Activated T-cell treated with anti-CD3 and anti-CD28 coated beads, Interleukin-2, amount 50 U/mL, for 24 hours (primary cell): ENCODE measurements at places on chromosomes 3 and 15.

DNA sequence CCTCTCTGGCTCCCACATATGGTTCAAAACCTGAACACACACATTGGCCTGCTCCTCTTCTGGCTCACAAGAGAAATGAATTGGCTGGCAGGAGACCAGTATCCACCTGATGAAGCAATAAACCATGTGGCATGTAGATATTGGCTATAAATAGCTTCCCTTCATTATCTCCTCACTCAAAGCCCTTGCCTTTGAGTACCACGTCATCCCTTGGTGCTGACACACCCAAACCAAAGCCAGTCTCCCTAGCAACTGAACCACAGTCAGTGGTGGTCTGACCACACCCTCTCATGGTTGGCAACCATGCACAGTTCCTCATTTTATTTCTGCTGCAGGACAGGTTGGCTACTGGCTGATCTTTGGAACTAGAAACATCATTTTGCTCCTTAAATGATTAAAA is 98.8 kb downstream of the ZNF621 start:
- no peak for DNase-seq
- H3K27ac ChIP-seq: no peak overlapping the region
- H3K4me1 ChIP-seq: no peaks in the 10 kb centered on the region
- H3K4me3 ChIP-seq: no peak overlapping the region

- H3K36me3 ChIP-seq: peaks cover 39% of the 10 kb centered on the region
- H3K27ac ChIP-seq: peak overlapping the region; percentile 93
- H3K4me3 ChIP-seq: peak overlapping the region; percentile 64
- H3K4me1 ChIP-seq: peaks cover 86% of the 10 kb centered on the region
- H3K27me3 ChIP-seq: no peaks in the 10 kb centered on the region
These were observed 87.6 kb downstream of the FOXP1 start for GRCh38 chr3:71495708-71496472.

- peaks cover 53% of the 10 kb centered on the region for H3K36me3 ChIP-seq
- peaks cover 63% of the 10 kb centered on the region for H3K4me1 ChIP-seq
- peak overlapping the region; percentile 56 for H3K4me3 ChIP-seq
- peak overlapping the region; percentile 72 for H3K27ac ChIP-seq
- no peak for DNase-seq
These were observed 44.1 kb downstream of the TRANK1 start for GRCh38 chr3:36900474-36901443.

GRCh38 chr3:13072600-13073325 is 466 bp downstream of the IQSEC1 start:
- peak overlapping the region; percentile 73 for H3K4me3 ChIP-seq
- no peaks in the 10 kb centered on the region for H3K36me3 ChIP-seq
- H3K27ac ChIP-seq: peak overlapping the region; percentile 71

DNA sequence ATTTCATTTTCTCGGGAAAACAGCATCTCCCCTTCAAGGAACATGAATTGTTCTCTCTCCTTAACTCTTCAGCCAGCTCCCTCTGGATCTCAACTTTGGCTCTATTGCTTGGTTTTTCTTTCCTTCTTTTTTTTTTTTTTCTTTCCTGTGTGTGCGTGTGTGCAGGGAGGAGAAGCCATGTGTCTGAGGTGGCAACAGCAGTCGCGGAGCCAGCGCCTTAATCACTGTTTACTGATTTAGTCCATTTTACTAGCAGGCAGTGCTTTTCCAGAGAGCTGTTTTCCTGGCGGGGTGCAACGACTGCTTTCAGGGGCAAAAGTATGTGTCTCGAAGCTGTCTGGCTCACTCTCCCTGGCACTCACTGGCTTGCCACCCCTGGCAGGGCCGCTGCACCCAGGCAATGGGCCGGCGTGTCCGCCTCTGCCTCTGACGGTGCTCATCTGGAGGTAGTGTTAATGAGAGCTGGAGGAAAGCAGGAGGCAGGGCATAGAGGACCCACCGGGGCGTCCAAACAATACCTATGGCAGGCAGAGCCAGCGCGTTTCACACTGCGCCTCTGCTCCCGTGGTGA is 835.4 kb upstream of the NR2F2 start:
- peaks cover 23% of the 10 kb centered on the region for H3K27me3 ChIP-seq
- H3K4me3 ChIP-seq: no peak overlapping the region
- H3K4me1 ChIP-seq: peaks cover 11% of the 10 kb centered on the region
- H3K27ac ChIP-seq: no peak overlapping the region
- H3K36me3 ChIP-seq: no peaks in the 10 kb centered on the region

DNA sequence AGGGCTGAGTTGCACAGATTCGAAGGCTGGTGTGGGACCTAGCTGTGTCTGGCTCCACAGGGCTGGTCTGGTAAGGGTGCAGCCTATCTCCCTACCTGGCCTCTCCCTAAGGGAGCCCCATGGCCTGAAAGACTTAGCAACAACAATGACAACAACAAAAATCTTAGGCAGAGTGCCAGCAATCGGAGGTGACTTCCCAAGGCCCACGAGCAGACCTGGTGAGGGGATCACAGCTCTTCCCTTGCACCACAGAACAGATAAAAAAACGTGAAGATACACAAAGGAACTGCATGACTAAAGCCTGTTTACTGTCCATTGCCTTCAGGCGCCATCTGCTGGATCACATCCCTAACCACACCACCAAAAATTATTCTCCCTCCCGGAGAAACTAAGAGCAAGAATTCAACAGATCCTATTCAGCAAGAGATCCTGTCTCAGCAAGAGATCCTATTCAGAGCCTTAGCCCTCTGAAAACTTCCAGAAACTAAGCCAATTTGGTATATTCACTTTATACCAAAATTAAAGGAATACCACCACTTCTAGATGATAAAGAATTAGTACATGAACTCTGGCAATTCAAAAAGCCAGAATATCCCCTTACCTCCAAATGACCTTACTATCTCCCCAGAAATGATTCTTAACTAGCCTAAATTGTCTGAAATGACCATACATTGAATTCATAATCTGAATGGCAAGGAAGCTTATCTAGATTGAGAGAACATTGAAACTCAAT is 24.1 kb upstream of the OR5K4 start:
- H3K36me3 ChIP-seq: no peaks in the 10 kb centered on the region
- H3K27ac ChIP-seq: no peak overlapping the region
- H3K4me3 ChIP-seq: no peak overlapping the region
- peak; percentile 47 for DNase-seq

GRCh38 chr3:180764481-180764880 is 85.2 kb upstream of the CCDC39 start:
- no peak for DNase-seq
- H3K4me1 ChIP-seq: no peaks in the 10 kb centered on the region
- H3K4me3 ChIP-seq: no peak overlapping the region
- H3K36me3 ChIP-seq: no peaks in the 10 kb centered on the region

DNA sequence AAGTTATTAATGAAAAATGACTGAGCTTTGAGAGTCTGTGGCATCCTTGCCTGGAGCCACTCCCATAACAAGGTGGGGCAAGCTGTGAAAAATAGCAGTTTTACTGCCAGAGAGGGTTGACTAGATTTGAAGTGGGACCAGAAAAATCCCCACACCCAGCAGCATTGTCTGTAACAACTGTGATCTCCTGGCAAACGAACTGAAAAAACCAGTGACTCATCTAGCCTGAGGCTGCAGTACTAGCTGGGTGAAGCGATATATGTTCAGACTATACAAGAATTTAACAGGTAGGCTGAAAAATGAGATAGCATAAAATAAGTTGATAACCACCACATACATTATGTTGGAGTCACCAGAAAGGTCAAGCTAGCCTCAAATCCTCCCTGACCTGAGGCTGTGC is 64.0 kb downstream of the DPH6 start:
- peaks cover 23% of the 10 kb centered on the region for H3K36me3 ChIP-seq
- no peak overlapping the region for H3K4me3 ChIP-seq
- DNase-seq: no peak
- H3K27ac ChIP-seq: no peak overlapping the region
- H3K4me1 ChIP-seq: peaks cover 5% of the 10 kb centered on the region
- H3K27me3 ChIP-seq: no peaks in the 10 kb centered on the region

DNA sequence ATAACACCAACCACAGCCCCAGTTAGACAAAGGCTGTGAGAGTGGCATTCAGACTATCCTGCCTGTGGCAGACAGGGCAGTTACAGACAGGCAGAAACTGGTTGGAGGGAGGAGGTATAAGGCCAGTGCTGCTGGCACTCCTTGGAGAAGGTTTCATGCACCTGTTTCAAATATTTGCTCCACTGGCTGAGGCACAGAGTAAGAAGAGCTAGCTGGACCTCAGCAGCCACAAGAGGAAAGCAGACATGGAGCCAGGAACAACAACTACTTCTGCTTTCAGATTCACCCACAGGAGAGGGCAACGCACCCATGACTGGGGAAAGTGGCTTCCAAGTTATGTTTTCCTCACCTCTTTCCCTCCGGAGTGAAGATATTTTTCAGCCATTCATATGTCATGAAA is 11.5 kb upstream of the PRKAR2A start:
- H3K4me1 ChIP-seq: no peaks in the 10 kb centered on the region
- DNase-seq: no peak
- H3K27ac ChIP-seq: no peak overlapping the region
- H3K4me3 ChIP-seq: no peak overlapping the region
- peaks cover 51% of the 10 kb centered on the region for H3K36me3 ChIP-seq
- H3K27me3 ChIP-seq: no peaks in the 10 kb centered on the region

GRCh38 chr3:119944091-119944490 is 150.2 kb downstream of the GSK3B start:
- H3K27ac ChIP-seq: peak overlapping the region; percentile 5
- H3K4me1 ChIP-seq: peaks cover 47% of the 10 kb centered on the region
- H3K36me3 ChIP-seq: peaks cover 30% of the 10 kb centered on the region
- no peaks in the 10 kb centered on the region for H3K27me3 ChIP-seq

DNA sequence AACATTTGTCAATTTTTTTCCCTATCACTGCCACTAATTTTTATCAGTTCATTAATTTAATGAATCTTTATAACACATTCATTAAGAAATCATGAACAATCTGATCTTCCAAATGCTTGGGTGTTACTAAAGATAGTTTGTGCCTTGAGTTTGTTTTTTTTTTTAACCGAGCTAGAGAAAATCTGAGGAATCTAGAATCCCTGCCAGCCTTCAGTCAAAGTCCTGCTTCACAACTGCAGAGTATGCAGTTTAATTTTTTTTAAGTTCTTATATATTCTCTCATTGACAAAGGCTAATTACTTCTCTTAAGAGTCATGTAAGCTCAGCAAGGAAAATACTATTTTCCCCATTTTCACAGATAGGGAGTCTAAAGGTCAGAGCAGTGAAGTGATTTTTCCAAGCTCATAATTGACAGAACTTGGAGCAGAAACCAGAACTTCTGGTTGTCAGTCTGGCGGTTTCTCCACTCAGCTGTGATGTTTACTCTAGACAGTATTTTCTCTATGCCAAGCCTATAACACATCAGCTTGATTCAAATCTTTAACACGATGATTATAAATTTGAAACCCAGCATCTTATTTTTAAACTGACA is 55.7 kb downstream of the TNIK start:
- H3K4me3 ChIP-seq: no peak overlapping the region
- H3K27ac ChIP-seq: no peak overlapping the region
- no peaks in the 10 kb centered on the region for H3K27me3 ChIP-seq
- peaks cover 68% of the 10 kb centered on the region for H3K4me1 ChIP-seq
- DNase-seq: no peak
- H3K36me3 ChIP-seq: peaks cover 2% of the 10 kb centered on the region

- no peaks in the 10 kb centered on the region for H3K36me3 ChIP-seq
- H3K27ac ChIP-seq: no peak overlapping the region
- no peaks in the 10 kb centered on the region for H3K27me3 ChIP-seq
- no peak overlapping the region for H3K4me3 ChIP-seq
These were observed 549.5 kb downstream of the PYDC2 start for GRCh38 chr3:192010490-192010889.

- no peak overlapping the region for H3K27ac ChIP-seq
- no peak for DNase-seq
- H3K4me3 ChIP-seq: no peak overlapping the region
- H3K27me3 ChIP-seq: no peaks in the 10 kb centered on the region
- no peaks in the 10 kb centered on the region for H3K36me3 ChIP-seq
These were observed 514.5 kb downstream of the ROBO1 start for GRCh38 chr3:79253271-79253670.

DNA sequence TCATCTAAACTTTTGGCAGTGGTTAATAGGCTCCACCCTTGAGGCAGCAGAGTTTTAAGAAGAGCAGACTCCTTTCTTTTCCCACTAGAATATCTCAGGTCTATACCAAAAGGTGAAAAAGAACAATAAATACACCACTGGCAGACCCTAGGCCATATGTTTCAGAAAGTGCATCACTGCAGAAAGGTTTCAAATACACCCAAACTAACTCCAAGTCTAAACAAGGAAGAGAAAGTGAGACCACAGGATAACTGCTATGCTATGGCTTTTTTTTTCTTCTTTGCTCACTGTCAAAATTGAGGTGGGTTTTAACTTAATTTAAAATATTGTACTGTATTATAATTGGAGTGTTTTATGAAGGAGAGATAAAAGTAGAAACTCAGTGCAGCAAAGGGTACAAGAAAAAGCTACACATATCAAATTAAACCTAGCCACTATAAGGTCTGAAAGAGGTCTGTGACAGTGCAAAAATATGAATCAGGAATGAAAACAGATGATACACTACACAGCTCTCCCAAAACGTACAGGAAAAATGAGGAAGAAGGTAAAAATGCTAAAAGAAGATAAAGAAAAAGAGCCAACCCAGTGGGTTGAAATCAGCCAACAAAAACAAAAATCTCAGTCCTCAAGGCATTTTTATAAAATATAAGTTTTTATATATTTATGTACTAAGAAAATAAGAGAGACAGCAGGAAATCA is 8.4 kb downstream of the SNX4 start:
- H3K36me3 ChIP-seq: peaks cover 83% of the 10 kb centered on the region
- peaks cover 46% of the 10 kb centered on the region for H3K4me1 ChIP-seq
- H3K4me3 ChIP-seq: peak overlapping the region; percentile 30
- H3K27me3 ChIP-seq: no peaks in the 10 kb centered on the region
- H3K27ac ChIP-seq: peak overlapping the region; percentile 90

- no peaks in the 10 kb centered on the region for H3K4me1 ChIP-seq
- H3K27me3 ChIP-seq: no peaks in the 10 kb centered on the region
- no peak for DNase-seq
- H3K27ac ChIP-seq: no peak overlapping the region
These were observed 13.5 kb upstream of the DAZL start for GRCh38 chr3:16618721-16619120.

DNA sequence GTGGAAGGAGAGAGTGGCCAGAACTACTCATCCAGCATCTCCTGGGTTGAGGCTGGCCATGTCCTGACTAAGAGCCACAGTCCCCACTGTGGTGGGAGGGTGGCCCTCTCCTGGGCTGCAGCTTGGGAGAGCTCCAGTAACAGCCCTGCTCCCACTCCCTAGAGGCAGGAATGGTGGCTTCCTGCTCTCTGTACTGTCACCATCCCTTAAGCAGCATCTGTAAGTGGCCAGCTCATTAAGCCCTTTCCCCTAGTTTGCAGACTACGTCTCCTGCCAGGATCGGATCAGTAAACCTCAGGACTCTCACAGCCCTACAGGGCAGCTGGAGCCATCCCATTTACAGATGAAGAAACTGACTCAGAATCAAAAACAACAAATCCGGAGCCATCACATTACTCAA is 30.5 kb downstream of the DNAJB8 start:
- H3K4me1 ChIP-seq: peaks cover 12% of the 10 kb centered on the region
- no peak overlapping the region for H3K4me3 ChIP-seq
- no peak for DNase-seq
- peaks cover 51% of the 10 kb centered on the region for H3K27me3 ChIP-seq
- no peaks in the 10 kb centered on the region for H3K36me3 ChIP-seq

GRCh38 chr3:27726240-27726639 is 4.1 kb upstream of the EOMES start:
- H3K4me1 ChIP-seq: peaks cover 59% of the 10 kb centered on the region
- H3K36me3 ChIP-seq: no peaks in the 10 kb centered on the region
- H3K27me3 ChIP-seq: peaks cover 90% of the 10 kb centered on the region
- no peak overlapping the region for H3K4me3 ChIP-seq
- no peak for DNase-seq
- H3K27ac ChIP-seq: no peak overlapping the region

- no peak overlapping the region for H3K4me3 ChIP-seq
- no peaks in the 10 kb centered on the region for H3K27me3 ChIP-seq
- H3K36me3 ChIP-seq: peaks cover 89% of the 10 kb centered on the region
- no peak for DNase-seq
- peak overlapping the region; percentile 86 for H3K27ac ChIP-seq
These were observed 37.9 kb downstream of the PSTPIP1 start for GRCh38 chr15:77032647-77033416.
